Upper lobe of right lung (tissue), 1 donor: ENCODE measurements at places on chromosomes 12 and 14.

DNA sequence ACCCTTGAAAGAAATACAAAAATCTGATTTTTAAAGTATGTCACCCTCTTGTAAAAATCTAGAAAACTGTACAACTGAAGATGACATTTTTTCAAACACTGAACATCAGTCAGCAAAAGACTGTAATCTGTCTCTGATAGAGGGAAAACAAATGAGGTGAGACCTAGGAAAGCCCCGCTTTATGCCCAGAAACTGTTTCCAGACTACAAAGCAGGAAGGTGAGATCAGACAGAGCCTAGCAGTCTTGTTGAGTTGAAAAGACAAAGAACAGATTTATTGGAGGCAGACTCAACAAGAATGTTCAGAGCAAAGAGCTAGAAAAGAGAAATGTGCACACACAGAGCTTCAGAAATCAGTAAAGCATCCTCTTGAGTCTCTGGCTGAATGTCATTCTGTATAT is 873.6 kb downstream of the LRFN5 start:
- H3K4me3 ChIP-seq, result no peak overlapping the region
- no peaks in the 10 kb centered on the region for H3K36me3 ChIP-seq
- no peak overlapping the region for H3K27ac ChIP-seq
- DNase-seq, result no peak
- no peaks in the 10 kb centered on the region for H3K27me3 ChIP-seq

DNA sequence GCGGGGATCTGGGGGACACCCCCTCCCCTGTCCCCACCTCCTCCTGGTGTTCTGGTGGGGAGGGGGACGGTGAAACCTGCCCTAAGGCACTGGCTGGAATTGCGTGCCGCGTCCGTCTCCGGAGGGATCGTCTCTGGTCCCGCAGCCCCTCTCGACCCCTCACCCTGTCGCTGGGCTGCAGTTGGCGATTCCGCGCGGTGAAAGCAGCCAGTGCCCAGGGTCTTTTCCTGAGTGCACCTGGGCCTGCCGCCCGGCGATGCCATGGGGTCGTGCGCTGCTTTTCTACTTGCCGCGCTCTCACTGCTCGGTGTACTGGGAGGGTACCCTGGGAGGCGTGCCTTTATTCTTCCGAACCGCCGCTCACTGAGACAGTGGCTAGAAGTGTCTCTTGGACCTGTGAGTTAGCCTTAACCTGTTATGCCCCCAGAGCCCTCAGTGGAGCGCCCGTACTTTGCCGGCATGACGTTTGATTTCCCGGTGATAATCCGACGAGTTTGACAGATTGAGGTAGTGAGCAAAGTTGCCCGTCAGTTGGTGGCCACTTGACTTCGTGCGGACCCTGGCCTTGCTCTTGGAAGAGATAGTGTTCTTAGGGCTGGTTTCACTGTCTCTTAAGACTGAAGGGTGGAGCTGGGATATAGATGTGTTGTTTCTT is 788 bp downstream of the SFSWAP start:
- H3K36me3 ChIP-seq, result peaks cover 30% of the 10 kb centered on the region
- peaks cover 17% of the 10 kb centered on the region for H3K4me1 ChIP-seq
- H3K27me3 ChIP-seq, result no peaks in the 10 kb centered on the region
- peak overlapping the region; percentile 94 for H3K4me3 ChIP-seq

- no peak for DNase-seq
- peaks cover 22% of the 10 kb centered on the region for H3K4me1 ChIP-seq
- H3K4me3 ChIP-seq, result peak overlapping the region; percentile 91
- no peaks in the 10 kb centered on the region for H3K27me3 ChIP-seq
- peaks cover 31% of the 10 kb centered on the region for H3K36me3 ChIP-seq
- peak overlapping the region; percentile 84 for H3K27ac ChIP-seq
Measured at GRCh38 chr14:20989471-20989786, 351 bp upstream of the METTL17 start.

GRCh38 chr12:2654311-2654710 is 140.5 kb upstream of the FKBP4 start:
- no peaks in the 10 kb centered on the region for H3K4me1 ChIP-seq
- H3K27me3 ChIP-seq, result peaks cover 9% of the 10 kb centered on the region
- H3K36me3 ChIP-seq, result peaks cover 8% of the 10 kb centered on the region
- no peak overlapping the region for H3K4me3 ChIP-seq

- H3K27ac ChIP-seq, result peak overlapping the region; percentile 98
- no peaks in the 10 kb centered on the region for H3K36me3 ChIP-seq
- no peak for DNase-seq
- H3K27me3 ChIP-seq, result no peaks in the 10 kb centered on the region
Measured at GRCh38 chr12:22626406-22626805, 1.4 kb downstream of the ETNK1 start.

DNA sequence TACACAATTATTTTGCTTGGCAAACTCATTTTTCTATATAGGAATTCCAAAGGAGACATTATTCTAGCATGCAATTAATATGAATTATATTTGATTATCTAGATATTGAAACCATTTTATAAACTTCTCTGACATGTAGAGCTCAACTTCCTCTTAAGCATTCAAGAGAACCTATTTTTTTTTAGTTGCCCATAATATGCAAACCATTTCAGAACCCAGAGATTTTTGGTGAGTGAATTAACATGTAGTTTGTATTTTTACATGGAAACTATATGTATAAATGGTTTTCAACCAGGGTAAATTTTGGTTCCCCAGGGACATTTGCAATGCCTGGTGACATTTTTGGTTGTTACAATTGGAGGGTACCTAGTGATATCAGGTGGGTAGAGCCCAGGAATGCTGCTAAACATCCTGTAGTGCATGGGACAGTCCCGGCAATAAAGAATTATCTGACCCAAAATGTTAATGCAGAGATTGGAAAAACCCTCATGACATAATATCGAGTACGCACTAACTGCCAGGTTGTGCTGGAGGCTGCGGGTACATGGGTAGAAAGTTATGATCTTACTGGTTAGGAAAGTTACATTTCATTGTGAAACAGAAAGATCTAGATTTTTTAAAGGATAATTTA is 338.9 kb upstream of the GARIN2 start:
- H3K4me1 ChIP-seq, result no peaks in the 10 kb centered on the region
- H3K4me3 ChIP-seq, result no peak overlapping the region
- H3K36me3 ChIP-seq, result no peaks in the 10 kb centered on the region
- no peak for DNase-seq
- H3K27me3 ChIP-seq, result no peaks in the 10 kb centered on the region

DNA sequence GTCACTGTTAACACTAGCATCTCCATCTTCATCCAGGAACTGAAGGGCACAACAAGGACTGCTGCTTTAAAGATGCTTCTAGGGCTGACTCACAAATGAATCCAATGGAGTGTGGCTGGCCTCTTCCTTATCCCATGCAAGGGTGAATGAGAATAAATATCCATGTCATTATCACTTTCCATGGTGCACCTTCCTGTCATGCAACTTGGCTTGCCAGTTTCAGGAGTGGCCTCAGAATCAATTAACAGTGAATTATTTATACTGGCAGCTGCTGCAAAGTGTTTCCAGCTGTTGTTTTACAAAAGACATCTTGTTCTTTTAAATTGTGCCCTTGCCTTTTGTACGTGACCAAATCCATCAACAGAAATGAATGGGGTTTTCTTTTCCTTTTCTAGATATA is 499.3 kb upstream of the TMEM132C start:
- H3K27ac ChIP-seq, result no peak overlapping the region
- no peaks in the 10 kb centered on the region for H3K27me3 ChIP-seq
- H3K4me3 ChIP-seq, result no peak overlapping the region
- DNase-seq, result no peak

DNA sequence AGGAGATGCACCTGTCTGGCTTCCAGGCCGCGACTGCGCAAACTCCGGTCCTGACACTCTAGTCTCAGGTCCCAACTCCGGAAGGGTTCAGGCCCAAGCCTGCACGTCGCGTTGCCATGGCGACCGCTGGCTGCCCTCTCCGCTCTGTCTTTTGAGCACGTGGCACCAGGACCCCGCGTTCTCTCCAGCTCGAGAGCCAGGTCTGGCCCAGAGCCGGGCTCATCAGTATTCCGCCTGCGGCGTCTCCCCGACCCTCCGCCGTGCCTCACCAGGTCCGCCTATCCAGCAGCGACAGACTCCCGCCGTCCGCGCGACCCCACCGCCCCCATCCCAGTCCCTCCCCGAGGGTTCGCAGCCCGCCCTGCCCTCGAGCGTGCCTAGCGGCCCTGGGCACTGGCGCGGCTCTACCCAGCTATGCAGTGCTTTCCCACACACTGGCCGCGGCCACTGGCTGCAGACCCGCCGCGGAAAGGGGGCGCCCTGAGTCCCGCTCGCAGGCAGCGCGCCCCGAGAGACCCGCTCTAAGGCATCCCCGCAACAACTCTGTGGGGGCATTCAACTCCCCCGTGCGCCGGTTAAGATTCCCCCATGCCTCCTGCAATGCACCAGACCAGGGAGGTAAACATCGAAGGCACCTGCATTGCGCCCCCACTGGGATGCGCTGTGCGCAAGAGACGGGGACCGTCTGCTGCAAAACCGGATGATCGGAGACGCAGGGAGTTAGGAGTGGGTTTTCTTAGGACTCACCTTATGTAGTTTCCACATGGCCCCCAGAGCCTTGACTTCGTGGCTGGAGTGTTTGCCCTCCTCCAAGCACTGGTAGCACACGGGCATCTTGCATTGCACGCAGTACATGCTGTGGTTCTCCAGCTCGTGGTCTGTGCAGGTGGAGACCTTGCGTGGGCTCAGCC is 1.3 kb downstream of the TRIM9 start:
- H3K27ac ChIP-seq, result no peak overlapping the region
- peaks cover 38% of the 10 kb centered on the region for H3K27me3 ChIP-seq
- H3K36me3 ChIP-seq, result no peaks in the 10 kb centered on the region
- peak overlapping the region; percentile 71 for H3K4me3 ChIP-seq
- peaks cover 13% of the 10 kb centered on the region for H3K4me1 ChIP-seq
